ENCODE measurements at places on chromosomes 3 and 15.

DNA sequence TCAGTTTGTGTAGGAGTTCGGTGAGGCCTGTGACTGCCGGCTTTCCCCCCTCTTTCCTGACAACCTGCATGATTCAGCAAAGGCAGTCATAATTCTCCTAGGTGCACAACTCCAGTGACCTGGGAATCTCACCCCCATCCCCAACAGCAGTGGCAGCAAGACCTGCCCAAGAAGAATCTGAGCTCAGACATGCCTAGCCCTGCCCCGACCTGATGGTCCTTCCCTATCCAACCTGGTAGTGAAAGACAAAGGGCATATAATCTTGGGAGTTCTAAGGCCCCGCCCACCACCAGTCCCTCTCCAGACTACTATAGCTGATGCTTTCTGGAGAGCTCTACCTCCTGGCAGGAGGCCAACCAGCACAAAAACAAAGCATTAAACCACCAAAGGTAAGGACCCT is 44.2 kb upstream of the ZBED2 start:
- no peak for DNase-seq

DNA sequence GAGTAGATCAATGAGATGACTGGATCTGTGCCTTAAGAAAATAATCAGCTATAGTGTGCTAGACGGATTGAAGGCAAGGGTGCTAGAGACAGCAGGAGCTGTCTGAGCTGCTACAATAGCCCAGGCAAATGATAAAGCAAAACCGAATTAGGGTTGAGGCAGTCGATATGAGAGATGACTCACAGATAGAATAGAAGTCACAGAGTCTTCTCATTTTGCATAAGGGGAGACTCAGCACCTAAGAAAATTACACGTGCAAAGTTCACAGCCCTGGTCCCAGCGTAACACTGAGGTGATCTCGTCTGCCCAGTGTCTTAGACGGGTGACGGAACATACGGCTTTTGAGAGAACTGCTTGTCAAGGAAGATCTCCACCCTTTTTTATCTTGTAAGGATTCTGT is 11.6 kb downstream of the LPP start:
- no peak for DNase-seq

GRCh38 chr3:13572926-13573623 is 24.1 kb downstream of the FBLN2 start:
- no peak for DNase-seq

- no peak for DNase-seq
These were observed 35.8 kb upstream of the BCL2L10 start for GRCh38 chr15:52148403-52148802.

DNA sequence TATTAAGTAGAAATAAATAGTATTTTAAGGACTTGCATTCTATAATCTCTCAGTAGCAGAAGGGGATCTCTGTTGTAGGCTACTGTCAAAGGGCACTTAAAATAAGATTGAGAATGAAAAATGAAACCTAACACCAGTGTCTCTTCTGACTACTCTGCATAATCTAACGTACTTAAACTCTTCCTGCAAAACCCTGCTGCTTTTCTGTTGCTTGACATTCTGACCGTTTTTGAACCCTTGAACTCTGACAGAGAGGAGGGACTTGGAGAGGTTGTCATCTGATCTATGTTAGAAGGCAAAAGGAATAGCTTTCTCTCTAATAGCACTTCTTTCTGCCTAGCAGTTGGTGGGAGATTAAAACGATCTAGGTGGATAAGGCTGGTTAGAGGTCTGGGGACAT is 204.6 kb downstream of the ZIC1 start:
- DNase-seq, result no peak

DNA sequence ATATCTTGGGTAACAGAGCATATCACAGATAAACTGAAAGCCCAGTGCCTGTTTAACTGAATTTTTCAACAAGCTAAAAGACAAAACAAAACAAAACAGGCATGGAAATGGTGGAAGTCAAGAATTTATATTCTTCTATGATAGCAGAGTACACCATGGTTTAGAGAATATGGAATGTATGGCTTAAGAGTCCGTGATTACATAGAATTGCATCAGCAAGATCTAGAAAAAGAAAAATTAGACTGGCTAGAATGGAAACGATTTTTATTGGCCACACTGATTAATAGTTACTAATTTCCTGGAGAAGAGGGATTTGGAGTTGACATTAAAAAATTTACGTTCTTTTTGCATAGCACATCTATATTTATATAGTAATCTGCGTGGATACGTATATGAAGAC is 435.2 kb upstream of the DPPA4 start:
- no peak for DNase-seq

DNA sequence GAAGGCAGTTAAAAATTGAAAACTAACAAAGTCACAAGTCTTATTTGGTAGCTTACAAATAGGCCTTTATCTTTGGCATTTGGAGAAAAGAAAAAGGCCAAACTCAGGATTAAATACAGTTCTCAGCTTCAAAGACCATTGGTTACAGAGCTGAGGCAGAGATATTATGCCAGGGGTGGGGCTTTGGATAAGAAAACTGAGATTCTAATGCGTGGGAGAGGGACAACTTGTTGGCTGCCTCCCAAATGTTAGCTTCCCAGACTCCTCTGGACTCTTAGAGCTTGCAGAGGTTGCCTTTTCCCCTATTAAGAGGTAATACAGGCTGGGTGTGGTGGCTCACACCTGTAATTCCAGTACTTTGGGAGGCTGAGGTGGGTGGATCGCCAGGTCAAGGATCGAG is 231.8 kb downstream of the SQOR start:
- no peak for DNase-seq

DNA sequence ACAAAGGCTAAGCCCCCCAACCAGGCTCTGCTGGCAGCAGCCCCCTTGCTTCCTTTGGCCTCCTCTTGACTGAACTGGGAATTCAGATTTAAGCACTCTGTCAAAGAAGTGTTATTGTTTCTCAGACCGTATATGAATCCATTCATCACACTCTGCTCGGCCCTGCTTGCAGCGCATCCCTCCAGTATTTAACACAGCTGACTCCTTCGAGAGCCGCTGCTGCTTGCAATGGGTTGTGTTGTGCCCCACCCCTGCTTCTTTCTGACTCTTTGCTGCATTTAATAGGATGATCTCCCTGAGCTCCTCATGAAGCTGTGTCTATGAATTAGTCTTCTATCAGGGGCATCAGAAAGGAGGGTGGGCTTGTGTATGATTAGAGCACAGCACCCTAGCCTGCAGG is 31.2 kb downstream of the C3orf20 start:
- DNase-seq, result no peak

- no peak for DNase-seq
These were observed 200.3 kb upstream of the UMPS start for GRCh38 chr3:124529826-124530571.
